ENCODE measurements at places on chromosomes 11 and 22. TPM values are rescaled to one million over a fixed set of nuclear protein-coding genes. Genes with fewer than 3 reads are reported as not detected.

DNA sequence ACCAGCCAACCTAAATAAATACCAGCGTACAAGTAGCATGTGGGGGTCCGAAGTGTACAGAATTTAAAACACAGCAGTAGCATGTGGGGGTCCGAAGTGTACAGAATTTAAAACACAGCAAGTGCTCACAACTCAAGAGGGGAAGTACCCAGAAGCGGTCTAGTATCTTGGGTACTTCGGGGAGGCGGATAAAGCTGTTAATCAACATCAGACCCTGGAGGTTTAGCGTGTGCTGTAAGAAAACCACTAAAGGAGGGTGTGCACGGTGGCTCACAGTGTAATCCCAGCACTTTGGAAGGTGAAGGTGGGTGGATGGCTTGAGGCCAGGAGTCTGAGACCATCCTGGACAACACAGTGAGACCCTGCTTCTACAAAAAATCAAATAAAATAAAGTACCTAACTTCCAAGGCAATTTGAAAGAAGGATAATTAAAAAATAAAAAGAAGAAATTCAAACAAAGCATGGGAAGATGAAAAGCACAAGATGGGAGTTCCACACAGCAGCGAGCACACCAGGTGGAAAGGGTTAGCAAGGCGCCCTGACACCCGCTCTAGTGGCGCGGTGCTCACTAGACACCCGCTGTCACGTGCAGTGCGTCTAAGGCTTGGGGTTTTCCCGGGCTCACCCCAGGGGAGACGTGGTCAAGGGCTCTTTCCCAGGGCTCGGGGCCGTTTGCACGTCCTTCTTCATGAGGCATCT lies 35.0 kb upstream of the MOB2 start:
- no peak for DNase-seq

GRCh38 chr22:19525666-19526065 lies 1.5 kb upstream of the CLDN5 start:
- DNase-seq: no peak

GRCh38 chr11:90770007-90770406 lies 547.2 kb upstream of the CHORDC1 start:
- DNase-seq: no peak

DNA sequence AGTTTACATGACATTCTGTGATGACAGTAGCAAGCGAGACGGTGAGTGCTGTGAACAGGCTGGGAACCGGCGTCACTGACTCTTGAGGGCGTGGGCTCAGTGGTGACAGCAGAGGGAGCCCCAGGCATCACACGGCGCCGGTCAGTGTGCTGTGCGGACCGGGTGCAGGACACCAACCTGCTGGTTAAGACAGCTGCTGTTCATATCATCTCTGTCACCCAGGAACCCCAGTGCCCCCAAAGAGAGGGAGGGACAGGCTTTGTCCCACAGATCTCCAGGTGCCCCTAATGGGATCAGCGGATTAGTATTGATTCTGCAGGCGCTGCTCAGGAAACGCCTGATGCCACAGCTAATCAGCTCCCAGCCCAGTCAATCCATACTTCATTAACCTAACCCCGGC lies 18.4 kb downstream of the B3GAT1 start:
- no peak for DNase-seq

DNA sequence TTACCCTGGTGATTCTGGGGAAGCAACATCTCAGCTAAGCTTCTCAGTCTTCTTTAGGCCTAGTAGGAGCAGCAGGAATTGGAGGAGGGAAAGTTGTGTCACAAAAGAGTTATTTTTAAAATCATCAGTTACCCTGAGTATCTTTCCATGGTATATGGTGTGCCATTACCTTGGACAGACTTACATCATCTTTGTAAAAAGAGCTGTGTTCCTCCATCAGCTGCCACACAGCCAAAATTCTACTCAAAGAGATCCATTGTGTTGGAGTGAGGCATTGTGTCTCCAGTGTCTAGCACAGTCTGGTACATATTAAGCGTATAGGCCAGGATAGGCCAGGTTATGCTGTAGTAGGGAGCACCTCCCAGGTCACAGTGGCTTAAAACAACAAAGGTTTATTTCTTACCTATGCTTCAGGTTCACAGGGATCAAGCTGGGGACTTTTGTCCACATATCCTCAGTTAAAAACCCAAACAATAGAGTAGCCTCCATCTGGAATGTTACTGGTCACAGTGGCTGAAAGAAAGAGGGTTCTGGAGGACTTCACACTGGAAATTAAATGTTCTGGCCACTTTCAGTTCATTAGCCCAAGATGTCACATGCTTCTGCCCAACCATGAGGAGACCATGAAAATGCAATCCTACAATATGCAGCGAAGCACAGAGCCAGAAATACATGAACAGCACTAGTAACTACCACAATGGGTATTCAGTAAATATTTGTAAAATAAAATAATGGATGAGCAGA lies 9.9 kb upstream of the TMPRSS5 start:
- DNase-seq: no peak

GRCh38 chr11:118883368-118884071 lies at the start of gene CXCR5:
CXCR5 (plus strand) TSS chr11:118883892; CDS start chr11:118883942, 50 bp downstream.
- no peak for DNase-seq

The CHRDL2 gene
- not detected for total RNA-seq

The CCDC116 gene
- total RNA-seq: 0.42 TPM

The SMC1B gene
- total RNA-seq: not detected

The CTSW gene
- not detected for total RNA-seq

- no peak for DNase-seq
Observed at GRCh38 chr22:50027639-50028537, 15.3 kb upstream of the IL17REL start.

GRCh38 chr22:37752189-37753087 lies 55.3 kb upstream of the GCAT start:
- DNase-seq: peak; percentile 89

The SCGB1D2 gene
- not detected for total RNA-seq

DNA sequence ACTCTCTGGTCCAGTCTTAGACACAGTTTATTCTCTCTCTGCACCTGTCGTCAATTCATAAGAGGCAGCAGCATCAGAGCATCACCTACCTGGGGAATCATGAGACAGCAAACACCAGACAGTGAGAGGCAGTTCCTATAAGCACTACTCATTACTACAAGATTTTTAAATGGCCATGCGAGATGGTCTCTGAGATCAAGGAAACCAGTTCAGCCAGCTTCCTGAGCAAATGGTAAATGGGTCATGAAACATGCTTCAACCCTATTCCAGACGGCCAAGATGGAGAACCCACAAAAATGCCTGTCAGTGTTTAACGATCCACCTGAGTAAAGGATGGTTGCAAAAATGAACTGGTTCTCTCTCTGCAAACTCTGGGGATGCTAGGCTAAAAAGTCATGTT lies 52.9 kb downstream of the SYTL2 start:
- DNase-seq: no peak

DNA sequence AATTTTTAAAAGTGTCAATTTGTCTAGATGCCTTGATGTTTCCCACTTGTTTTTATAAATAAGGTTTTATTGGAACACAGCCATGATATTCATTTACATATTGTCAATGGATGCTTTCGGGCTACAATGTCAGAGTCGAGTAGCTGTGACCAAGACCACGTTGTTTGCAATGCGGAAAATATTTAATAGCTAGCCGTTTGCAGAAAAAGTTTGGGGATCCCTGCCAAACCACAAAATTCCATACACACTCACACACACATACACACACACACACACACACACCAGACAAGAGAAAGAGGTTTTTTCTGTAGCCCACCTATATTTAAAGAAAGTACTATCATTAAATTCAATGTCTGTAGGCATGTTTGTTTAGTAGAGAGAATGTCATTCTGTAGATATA lies 58.3 kb downstream of the TYR start:
- no peak for DNase-seq

- DNase-seq: no peak
Observed at GRCh38 chr22:28348613-28349609, 330.7 kb downstream of the TTC28 start.

DNA sequence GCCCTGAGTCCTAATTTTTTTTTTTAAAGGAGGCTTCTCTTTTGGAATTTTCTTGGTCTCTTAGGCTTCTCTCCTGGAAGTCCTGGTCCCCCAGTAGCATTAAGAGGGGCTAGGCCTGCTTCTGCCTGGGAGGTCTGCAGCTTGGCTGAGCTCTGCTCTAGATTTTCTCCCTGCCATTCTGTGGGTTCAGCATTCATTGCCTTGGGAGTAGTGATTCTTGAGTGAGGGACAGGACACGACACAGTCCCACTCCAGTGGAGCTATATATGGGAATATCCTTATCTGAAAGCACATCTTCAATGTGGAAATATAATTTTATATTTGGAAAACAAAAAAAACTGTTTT lies 3.7 kb downstream of the IGSF22 start:
- DNase-seq: no peak

The CADM1 gene
- total RNA-seq: 35.4 TPM

The FAU gene
- total RNA-seq: 1,548 TPM

- no peak for DNase-seq
Observed at GRCh38 chr22:44883011-44883421, 126.8 kb downstream of the PHF21B start.
